ENCODE measurements at places on chromosomes 1 and 21. TPM values are rescaled to one million over a fixed set of nuclear protein-coding genes. Genes with fewer than 3 reads are reported as not detected.

DNA sequence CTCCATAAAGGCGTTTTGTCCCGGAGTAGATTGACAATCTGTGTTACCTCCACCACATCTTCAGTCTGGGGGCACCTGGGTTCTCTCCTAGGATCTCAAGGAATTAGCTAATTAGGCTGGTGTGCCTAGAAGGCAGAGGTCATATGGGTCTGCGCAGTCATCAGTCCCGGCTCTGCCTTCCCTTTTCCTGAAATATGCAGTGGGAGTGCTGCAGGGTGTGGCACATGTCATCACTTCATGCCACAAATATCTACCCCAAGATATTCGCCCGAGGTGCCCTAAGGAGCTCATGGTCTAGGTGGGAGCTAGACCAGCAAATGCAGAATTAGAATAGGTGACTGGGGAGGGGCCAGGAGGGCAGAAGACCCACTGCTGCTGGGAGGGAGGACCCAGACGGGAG, 42.9 kb downstream of the ACTL8 start:
- no peak for DNase-seq

DNA sequence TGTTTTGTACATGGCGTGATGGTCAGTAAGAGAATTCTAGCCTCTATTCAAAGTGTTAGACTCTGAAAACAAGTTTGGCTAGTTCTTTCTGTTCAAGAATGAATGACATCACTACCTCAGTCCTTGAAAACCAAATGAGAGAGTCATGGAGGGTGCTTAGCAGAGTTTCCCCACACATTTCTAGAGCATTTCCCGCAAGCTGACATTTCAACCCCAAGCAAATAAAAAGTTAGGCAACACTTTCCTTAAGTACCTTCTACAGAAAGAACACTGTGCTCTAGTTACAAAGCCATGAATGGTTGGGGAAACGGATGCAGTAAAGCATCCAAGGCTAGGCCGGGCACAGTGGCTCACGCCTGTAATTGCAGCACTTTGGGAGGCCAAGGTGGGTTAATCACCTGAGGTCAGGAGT, 47.9 kb upstream of the SLC44A3 start:
- no peak for DNase-seq

DNA sequence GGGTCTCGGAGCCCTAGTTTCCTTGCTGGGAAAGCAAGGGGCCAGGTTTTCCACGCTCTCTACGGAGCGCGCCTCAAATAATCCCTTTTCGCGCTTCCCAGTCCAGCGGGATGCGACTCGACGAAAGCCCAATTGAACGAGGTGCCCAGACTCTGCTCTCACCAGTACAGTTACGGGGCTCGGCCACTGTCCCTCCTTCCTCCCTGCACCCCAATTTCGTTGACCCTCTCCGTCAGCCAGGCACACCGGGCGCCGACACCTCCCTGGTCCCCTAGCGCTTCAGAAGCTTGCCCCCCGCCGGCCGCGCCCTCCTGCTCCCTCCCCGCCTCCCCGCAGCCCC, 389 bp downstream of the SEMA6C start:
- no peak for DNase-seq

DNA sequence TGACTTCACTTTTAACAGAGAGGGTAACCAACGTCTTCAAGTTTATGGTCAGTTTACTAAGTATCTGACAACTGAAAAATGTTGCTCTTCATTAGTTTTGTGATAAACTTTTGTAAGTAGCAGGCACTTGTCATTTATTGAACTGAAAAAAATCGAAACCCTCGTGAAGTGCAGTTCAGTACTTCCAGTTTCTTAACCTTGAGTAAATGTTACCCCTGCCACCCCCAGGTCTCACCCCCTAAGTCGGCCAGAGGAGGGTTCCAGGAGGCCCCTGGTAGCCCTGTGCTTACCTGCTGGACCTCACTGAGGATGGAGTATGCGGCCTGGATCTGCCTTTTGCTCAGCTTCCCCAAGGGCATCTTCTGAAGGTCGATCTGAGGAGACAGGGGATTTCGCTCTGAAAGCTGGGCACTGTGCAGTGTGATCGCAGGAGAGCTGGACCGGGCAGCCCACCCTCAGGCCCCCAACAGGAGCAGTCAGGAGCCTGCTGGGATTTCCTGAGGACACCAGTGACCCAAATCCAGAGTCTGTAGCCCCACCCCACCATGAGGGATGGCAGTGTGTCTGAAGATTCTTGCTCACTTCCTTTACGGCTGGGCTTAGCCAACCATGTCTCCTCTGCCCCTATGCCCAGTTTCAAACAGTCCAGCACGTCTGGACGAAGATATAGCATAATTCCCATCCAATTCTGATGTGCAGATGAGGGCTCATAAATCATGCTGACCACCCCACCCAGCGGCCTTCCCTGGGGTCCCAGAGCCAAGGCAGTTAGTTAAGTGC, 37.6 kb downstream of the PARP1 start:
- DNase-seq, result no peak

The ORC1 gene
- 6.0 TPM for polyA plus RNA-seq

The LCE7A gene
- polyA plus RNA-seq, result not detected

The KRTAP19-1 gene
- not detected for polyA plus RNA-seq

Measured in psoas muscle (tissue), 8 donors.